ENCODE measurements at places on chromosomes 13 and 19. TPM values are rescaled to one million over a fixed set of nuclear protein-coding genes. Genes with fewer than 3 reads are reported as not detected.

Gene ZNF426
- total RNA-seq: 29.8 TPM

Gene CGB3
- total RNA-seq: not detected

Gene ZNF667
- 6.4 TPM for total RNA-seq

Gene LSR
- 0.26 TPM for total RNA-seq

Gene ARMC6
- 25.7 TPM for total RNA-seq

Gene ZNF468
- total RNA-seq: 30.6 TPM

Gene OSCAR
- total RNA-seq: under 0.01 TPM

Gene IL17D
- total RNA-seq: 3.1 TPM

Gene NPHS1
- not detected for total RNA-seq

Gene PBX4
- 1.5 TPM for total RNA-seq

Gene CYP4F2
- total RNA-seq: not detected

Gene GPC5
- 0.17 TPM for total RNA-seq

Gene SRRM5
- total RNA-seq: under 0.01 TPM

Gene ZNF285
- total RNA-seq: 5.0 TPM

Gene ZNF486
- total RNA-seq: 4.1 TPM

Gene GRAMD1A
- 24.4 TPM for total RNA-seq

Gene SULT2B1
- not detected for total RNA-seq
